SK-N-MC (cell line): ENCODE measurements at places on chromosomes 16 and 17.

DNA sequence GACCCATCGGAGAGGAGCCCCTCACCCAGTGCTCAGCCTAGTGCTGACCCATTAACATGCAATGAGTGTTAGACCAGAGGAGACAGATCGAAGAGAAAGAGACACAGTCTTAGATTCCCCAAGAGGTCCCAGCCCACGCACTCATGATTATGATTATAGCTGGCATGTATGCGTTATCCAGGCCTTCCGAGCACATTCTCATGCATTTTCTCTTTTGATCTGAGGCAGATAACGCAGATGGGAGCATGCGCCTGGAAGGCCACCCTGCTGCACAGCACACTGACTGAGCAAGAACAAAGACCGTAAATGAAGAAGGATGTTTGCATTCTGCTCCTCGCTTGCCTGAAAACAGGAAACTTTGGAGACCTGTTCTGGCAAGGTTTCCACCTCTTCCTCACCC, 232.7 kb downstream of the SOX9 start:
- DNase-seq = no peak

DNA sequence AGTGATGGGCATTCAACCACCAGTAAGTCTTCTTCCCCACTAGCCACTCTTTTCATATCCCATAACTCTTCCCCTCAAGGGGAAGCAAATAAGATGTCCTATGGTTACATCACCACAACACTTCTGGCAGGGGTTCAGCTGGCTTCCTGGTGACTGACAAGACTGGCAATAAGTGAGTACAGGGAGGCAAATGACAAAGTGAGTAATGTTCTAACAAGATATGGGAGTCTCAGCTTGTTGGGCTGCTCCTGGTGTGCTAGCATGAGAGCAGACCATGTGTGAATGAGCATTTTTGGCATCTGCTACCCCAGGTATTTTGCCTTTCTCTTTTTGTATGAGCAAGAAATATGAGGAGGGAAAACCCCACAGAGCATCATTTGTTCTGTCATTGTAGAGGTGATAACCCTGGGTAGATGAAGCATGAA, 9.9 kb downstream of the TMIGD1 start:
- no peak for DNase-seq

- DNase-seq = no peak
Observed at GRCh38 chr17:35597604-35598003, 10.5 kb downstream of the AP2B1 start.

DNA sequence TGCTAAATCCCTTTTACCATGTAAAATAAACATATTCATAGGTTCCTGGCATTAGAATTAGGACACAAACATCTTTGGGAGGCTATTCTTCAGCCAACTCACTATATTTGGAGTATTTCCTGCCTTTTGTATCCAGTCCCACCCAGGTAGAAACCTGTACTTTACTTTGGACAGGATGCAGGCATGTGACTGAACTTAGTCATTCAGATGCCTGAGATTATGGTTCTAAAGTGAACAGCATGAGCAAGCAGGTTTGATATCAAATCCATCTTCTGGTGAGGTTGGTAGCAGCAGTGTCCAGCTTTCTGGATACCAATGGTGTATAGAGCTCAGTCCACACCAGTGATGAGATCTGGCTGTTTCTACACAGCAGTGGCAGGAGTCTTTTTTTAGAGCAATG, 20.2 kb downstream of the CA10 start:
- no peak for DNase-seq

DNA sequence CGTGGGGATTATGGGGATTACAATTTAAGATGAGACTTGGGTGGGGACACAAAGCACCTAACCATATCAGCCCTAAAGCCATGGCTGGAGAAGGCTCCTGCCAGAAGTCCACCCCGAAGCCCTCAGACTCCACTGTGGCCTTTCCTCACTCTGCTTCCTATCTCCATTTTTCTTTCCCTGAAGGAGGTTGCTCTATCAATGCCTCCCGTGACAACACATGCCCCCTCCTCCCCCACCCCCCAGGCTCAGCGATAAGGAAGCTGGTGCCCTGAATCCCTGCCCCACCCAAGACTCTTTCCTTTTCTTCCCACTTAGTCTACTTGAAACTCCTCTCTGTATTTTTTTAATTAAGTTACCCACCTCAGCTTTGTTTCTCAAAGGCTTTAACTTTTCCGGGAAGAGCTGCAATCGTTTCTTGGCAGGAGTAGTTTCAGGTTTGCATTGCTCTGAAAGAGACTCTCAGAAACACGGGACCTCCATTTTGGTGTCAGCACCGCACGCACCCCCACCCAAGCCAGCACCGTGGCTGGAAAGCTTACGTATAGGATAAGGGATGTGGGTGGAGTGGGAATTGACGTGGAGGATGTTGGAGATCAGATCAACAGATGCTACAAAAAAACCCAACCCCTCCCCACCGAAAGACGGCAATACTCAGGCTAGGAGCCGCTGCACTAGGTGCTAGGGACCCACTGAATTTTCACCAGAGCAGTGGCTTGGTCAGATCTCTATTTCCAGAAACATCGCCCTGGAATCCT, 15.2 kb upstream of the CA4 start:
- no peak for DNase-seq

DNA sequence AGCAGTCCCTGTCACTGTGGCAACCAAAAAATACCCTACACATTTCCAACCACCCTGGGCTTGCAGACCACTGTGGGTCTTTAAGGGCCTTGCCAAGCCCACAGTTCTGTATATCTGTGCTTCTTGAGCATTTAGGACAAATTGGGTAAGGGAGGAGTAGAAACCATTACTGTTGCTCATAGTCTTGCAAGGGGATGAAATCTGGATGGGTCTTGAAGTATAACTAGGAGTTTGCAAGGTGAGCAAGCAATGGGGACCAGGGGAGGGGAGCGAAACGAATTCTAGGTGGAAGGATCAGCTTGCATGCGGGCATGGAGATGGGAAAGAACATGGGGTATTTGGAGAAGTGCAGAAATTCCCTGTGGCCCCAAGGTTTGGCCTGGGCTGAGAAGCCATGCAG, 202.9 kb downstream of the RAB11FIP4 start:
- no peak for DNase-seq

GRCh38 chr17:81273698-81274470, 21.2 kb downstream of the SLC38A10 start:
- DNase-seq = no peak

DNA sequence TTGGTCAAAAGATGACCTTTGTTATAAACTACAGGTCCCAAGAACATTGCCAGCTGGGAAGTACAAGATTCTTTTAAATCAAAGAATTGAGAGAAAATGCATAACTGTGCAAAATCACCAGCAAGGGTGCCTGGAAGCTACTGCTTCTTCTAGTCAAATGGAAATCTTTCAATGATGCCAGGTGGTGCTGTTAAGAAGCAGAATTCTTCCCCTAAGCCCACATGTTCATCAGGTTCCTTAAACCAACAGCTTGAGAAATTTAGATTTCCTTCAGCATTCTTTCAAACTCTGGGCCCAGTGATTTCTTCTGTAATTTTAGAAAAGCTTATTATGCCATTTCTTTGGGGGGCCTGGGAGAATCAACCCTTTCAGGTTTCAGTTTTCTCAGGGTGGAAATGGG, 207.8 kb upstream of the WSCD1 start:
- DNase-seq = no peak

- DNase-seq = peak; percentile 62
Observed at GRCh38 chr16:69396187-69397061, 10.6 kb upstream of the TERF2 start.

DNA sequence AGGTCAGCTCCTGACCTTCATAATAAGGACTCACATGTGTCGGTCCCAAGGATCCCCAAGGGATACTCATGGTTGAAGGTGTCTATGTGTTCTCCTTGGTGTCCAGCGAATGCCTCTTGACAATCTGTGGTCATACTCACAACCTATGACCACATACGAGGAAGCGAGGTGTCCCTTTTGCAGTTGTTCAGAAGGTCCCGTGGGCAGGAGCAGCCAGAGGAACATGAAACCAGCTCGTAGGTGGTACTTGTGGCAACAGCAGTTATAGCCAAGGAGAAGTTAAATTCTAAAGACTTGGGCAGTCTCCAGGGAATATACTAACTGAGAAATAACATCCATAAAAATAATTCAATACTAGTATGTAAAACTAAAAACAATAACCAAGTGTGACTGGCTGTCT, 685.3 kb downstream of the WWOX start:
- no peak for DNase-seq

- DNase-seq = no peak
Observed at GRCh38 chr17:66837885-66838665, 3.2 kb downstream of the CACNG5 start.

GRCh38 chr17:7130621-7131422, 16.2 kb upstream of the ASGR2 start:
- DNase-seq = no peak

DNA sequence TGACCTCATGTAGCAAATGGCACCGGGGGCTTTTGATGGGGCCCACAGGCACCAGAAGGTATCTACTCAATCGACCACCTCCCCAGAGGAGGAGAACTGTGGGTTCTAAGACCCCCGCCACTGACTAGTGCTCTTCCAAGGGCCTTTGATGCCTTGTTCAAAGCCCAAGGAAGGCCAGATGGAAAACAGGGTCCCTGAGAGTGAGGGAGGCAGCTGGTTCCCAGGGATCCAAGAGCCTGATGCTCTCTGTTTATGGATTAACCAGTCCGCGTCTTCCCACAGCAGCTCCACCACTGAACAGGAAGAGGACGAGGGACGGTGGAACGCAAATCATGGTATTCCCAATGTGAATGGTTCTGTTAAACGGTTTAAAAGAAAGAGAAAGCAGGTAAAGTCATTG, 7.6 kb downstream of the PHB1 start:
- DNase-seq = no peak

GRCh38 chr16:88508376-88508867, 55.3 kb downstream of the ZFPM1 start:
- no peak for DNase-seq

DNA sequence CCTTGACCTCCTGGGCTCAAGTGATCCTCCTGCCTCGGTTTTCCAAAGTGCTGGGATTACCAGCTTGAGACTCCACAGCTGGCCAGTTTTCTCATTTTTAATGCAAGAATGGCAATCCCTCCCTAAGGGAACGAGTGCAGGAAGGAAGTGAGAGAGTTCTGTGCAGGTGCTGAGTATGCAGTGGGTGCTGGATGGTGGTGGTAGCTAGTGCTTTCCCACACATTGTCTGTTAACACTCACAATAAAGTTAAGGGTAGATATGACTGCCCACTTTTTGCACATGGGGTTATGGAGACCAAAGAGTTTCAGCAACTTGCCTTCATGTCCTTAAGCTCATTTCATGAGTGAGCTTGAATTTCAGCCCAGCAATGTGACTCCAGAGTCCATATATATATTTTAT, 18.5 kb downstream of the RGS9 start:
- no peak for DNase-seq

DNA sequence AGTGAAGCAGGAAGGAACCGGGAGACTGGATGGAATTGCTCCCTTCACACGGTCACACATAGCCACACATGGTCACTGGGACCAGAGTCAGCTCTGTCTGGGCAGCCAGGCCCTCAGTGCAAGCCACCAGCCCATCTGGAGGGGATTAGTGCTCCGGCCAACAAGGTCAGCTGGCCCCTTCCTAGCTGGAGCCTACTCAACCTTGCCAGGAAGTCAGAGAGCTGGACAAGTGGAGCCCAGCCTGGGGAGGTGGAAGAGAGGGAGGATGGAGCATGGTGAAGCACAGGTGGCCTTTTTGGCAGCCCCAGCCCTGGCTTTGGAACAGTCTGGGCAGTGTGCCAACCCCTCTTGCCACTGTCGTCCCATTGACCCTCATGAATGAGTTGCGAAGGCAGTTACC, 3.7 kb upstream of the CACNA1G start:
- DNase-seq = no peak

DNA sequence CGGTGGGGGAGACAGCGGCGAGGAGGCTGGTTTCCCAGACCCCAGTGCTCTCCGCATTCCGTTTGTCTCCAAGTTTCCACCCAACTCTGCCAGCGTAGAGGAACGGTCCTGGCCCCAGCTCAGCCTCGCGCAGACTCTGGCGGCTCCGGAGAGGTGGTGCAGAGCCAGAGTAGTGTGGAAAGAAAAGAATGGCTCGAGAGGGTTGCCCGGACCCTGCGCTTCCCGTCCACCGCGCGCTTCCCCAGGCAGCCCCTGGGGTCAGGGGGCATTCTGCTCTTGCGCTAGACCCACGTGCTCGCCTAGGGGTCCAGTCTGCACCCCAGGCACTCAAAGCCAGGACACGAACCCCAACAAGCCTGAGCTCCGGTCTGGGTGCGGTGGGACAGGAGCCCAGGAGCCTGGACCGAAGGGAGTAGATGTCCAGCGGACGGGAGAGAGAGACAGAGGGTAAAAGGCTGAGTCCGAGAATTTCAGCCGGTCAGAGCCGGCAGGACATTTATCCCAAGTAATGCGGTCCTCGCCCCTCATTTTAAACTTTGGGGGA, 3.8 kb downstream of the PMP22 start:
- DNase-seq = no peak

DNA sequence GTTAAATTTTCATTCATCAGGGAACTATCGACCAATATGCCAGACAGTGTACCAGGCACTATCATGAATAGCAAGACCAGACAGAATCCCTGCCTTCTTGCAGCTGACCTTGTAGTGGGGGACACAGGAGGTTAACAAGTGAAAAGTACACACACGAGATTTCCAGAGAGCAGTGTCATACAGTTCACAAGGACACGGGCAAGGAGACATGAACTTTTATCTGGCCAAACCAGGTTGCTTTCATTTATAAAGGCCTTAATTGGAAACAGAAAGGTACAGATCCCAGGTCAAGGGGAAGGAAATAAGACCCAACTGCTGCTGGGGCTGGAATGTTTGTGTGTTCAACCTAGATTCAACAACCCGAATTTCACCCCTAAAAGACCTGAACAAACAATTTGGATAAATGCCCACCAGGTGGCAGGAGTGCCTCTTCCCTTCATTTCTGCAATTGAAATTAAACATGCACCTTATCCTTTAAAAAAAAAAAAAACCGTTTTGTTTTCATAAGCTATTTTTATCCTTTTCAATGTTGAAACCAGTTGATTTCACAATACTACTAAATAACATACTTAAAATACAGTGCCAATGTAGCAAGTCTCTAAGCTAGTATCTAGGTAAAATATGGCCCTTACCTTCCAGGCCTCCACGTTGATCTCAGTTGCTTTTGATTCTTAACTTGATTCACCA, 65.9 kb downstream of the EMP2 start:
- no peak for DNase-seq

- DNase-seq = no peak
Observed at GRCh38 chr17:7845359-7846062, 9.4 kb upstream of the TMEM88 start.

DNA sequence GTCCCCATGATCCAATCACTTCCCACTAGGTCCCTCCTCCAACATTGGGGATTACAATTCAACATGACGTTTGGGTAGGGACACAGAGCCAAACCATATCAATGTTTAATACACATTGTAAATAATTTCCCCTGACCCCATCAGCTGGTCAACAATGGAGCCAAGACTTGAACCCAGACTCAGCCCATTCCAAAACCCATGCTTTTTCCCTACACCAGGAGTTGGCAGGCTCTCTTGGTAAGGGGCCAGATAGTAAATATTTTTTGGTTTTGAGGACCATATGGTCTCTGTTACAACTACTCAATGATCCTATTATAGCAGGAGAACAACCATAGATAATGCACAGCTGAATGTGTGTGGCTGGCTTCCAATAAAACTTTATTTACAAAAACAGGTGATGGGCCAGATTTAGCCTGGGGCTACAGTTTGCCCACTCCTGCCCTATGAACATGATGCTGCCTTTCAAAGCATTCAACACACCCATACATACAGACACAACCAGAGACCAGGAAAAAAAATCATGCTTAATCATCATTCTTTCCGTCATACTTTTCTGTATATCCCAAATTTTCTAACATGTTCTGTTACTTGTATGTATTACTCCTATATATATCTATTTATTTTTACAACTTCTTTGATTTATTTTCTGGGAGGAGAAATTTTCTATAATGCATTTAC, 22.1 kb upstream of the MSI2 start:
- no peak for DNase-seq
